Right atrium auricular region (tissue), 2 donors: ENCODE measurements at places on chromosomes 3 and 15. TPM values are rescaled to one million over a fixed set of nuclear protein-coding genes. Genes with fewer than 3 reads are reported as not detected.
A peak's percentile ranks its signal among the peaks of the same experiment; 100 is the strongest.

IQCH gene
- 0.52 TPM for total RNA-seq

DNA sequence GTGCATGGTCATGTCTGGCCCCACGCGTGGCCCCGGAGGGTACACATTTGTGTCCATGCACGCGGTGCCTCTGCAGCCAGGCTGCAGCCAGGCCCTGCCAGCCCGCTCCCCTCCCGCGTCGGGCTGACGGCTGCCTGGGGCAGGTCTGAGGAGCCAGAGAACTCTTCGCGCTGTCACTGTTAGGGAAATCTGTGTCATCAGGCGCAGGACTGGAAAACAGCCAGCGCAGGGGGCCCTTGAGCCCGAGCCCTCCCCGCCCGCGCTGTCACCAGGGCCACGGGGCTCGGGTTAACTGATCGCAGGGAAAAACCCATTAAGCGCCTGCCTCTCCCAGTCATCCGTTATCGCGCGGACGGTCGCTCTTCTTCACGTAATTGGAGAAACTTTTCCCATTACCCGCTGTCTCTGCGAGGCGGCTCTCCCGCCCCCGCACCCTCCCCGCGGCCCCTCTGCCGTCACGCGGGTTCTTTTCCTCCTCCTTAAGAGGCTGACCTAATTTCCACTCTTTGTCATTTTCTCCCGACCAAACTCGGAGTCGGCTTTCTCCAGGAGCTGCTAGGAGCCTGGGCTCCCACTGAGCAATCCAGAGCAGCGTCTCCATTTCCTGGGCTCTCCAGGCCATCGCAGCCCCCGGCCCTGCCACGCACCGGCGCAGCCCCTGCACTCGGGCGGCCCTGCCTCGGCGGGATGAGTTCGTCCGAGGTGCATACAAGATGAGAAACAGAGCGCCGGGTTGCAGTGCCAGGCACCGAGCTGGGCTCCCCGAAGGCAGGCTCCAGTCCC is 57.5 kb upstream of the PRR23E start:
- DNase-seq: no peak

- no peak for DNase-seq
These were observed 34.1 kb downstream of the EOMES start for GRCh38 chr3:27688053-27688452.

- DNase-seq: no peak
These were observed 15.3 kb upstream of the ABHD17C start for GRCh38 chr15:80679804-80680175.

GRCh38 chr3:13278783-13279531 is 141.2 kb downstream of the NUP210 start:
- no peak for DNase-seq

DNA sequence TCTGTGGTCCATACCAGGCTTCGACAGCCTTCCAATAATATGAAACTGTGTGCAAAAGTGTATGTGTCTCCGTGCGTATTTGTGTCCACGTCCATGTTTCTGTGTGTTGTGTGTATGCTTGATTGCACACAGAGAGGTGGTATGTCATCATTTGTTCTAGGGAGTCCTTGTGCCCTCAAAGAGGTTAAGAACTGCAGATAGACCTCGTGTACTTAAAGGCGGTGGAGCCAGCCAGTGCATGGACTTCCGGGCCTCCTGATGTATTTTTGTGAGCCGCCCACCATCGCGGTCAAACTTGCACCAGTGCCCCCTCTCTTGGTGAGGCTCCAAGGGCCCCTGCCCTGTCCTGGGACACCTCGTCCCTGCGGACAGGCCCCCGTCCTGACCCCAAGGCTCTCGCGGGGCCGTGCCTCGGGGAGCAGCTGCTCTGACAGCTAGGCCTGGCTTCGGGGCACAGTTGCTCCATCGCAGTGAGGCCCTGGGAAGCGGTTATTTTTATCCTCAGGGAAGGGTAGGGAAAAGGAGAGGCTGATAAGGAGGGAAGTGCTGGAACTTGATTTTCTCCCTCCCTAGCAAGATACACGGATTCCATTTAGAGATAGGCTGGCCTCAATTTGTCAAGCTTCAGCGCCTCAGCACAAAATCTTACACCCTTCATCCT is 1.2 kb upstream of the RYK start:
- no peak for DNase-seq

PLS1 gene
- total RNA-seq: 0.96 TPM

DNA sequence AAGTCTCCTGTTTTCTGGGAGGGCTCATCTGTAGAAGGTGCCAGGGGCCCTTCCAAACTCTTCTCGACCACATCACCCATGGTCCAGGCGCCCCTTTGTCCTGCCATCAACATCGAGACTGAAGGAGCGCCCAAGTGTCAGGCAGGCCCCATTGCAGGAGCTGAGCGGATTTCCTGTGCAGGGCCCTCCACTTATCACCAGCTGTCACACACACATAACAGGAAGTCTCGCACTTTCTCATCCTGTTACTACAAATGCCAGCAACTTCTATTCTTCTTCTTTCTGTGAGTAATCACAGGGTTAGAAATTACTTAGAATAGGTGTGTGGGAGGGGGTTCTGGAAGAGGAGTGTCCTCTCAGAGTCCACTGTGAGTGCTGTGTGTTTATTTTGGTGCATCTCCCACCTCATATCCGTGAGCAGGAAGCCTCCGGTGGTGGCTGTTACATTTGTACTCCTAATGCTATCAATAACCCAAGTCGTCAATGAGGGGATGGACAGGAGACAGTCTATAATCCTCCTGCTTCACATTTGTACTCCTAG is at the start of gene KLHL6:
TSS of gene KLHL6 (minus strand) at position 166 of the 541 bp plus-strand sequence. CDS start at position 113, 53 bp downstream.
- peak; percentile 64 for DNase-seq

- no peak for DNase-seq
These were observed 32.6 kb downstream of the STT3B start for GRCh38 chr3:31565288-31565687.

- DNase-seq: no peak
These were observed 3.1 kb downstream of the SPRED1 start for GRCh38 chr15:38255690-38256089.

TUSC7 gene
- total RNA-seq: not detected
